ENCODE measurements at places on chromosomes 3 and 15. TPM values are rescaled to one million over a fixed set of nuclear protein-coding genes. Genes with fewer than 3 reads are reported as not detected.

Gene SLC38A3
- not detected for total RNA-seq

Gene ASB14
- total RNA-seq: not detected

Gene EOMES
- not detected for total RNA-seq

Gene HESX1
- total RNA-seq: not detected

Gene GABRB3
- 2.2 TPM for total RNA-seq

Gene OR4M2
- not detected for total RNA-seq

Gene PIF1
- 9.7 TPM for total RNA-seq

DNA sequence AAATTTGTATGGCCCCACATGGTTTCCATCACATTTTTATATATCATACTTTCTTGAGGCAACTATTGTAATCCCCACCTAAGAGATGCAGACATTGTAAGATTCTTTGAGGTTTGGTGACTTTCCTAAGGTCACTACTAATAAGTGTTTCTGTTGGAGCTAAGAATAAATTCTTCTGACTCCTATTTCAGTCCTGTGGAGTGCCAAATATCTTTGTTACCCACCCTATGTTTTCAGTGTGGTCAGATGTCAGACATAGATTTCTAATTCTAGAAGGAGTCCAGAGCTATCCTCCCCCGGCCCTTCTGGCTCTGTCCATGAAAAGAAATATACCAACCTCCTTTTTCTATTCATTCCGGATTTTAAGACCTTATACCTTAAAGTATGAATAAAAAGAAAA lies 46.2 kb upstream of the FILIP1L start:
- no peak for DNase-seq

GRCh38 chr3:188695241-188695640 lies 476.5 kb upstream of the TPRG1 start:
- DNase-seq: no peak

DNA sequence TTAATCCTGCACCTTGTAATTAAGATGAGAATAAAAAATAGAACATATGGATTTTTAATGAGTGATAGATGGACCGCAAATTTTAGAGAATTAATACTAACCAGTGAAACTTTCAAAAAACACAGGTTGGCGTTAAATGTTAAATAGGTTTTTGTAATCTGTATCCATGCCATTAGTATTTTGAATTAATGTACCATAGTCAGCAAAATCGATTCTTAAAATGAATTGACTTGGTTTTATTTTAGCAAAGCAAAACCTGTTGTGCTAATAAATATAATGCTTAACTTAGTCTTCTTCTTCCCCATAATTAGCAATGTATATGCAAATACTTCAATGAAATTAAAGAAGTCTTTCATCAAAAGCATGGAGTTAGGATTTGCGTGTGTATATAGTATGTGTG lies 63.1 kb downstream of the EPHA6 start:
- DNase-seq: no peak

DNA sequence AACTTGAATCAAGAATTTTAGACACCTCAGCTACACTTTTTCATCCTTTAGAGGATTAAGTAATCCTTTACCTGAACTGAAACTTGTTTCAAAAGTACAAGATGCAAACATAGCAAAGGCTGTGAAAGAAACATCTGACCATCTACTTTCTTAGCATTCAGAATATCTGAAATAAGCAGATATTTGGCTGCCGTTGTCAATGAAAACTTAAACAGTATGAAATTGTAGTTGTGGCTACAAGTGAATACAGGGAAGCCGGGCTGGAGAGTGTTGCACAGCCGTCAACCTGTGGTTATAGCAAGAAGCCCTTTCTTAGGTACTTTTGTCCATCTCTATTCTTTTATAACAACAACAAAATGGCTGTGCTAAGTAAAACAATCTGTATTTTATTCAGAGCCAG lies 6.9 kb upstream of the CX3CR1 start:
- no peak for DNase-seq

- no peak for DNase-seq
Measured at GRCh38 chr15:22911306-22911705, 68.9 kb downstream of the CYFIP1 start.

- DNase-seq: no peak
Measured at GRCh38 chr3:48413611-48414010, 16.3 kb downstream of the PLXNB1 start.

DNA sequence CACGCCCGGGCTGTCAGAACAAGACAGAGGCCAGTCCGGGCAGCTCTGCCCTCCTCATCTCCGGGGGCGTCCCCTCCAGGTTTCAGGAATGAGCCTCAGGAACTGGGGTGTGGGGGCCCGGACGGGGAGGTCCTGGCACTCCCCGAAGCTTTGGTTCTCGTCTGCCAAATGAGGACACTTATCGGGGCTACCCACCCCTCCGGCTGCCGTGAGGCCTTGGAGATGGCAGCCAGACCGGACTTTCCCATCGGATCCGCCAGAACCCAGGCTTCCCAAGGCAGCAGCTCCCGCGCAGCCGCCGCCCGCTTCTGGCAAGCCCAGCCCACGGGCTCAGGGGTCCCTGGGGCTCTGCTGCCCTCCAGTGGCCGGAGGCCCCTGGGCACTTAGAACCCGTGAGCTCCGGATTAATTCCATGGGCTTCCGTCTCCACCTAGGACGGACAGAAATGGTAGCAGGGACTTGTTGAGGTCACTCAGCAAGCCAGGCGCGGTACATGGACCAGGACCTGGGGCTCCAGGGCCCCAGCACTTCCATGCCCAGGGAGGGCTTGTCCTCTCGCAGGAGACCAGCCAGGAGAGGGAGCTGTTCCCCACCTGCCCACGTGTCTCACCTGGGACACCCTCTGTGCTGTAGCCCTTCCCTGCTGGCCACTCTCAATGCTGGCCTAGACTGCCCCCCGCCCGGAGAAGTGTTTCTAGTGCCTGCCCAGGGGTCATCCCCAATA lies 89.4 kb downstream of the LINGO1 start:
- DNase-seq: peak; percentile 84

DNA sequence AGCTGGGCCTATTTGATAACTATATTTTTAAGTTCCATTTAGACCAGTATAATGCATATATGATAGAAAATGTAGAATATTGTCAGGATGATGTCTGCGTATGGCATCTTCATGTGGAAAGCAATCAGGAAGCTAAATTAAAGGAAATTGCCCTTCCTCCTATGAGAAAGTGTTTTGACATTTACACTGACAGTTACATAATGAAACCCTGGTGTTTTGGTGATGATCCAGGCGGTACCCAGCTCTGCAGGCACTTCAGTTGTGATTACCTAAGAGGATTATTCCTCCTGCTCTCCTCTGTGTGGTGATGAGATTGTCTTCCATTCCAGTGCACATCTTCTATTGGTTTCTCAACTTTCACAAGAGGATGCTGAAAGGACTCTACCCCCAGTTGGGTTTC lies 126.5 kb upstream of the MITF start:
- no peak for DNase-seq

DNA sequence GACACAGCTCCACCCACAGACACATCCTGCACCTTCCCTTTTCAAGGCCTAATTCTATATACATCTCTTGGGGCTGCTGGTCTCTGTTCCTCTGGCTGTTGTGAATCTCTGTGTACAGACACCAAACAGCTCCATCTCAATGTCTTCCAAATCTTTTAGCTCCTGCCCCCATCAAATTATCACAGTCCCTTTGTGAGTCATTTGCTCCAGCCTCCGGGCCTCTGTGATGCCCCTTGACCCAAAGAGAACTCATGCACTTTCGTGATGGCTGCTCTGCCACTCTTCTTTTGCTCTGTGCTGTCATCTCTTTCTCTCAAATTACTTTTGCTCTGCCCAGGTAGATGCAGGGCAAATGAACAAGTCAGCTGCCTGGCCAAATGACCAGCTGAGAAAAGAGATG lies 369.0 kb upstream of the CDIN1 start:
- DNase-seq: no peak

GRCh38 chr15:95918525-95918924 lies 412.0 kb upstream of the NR2F2 start:
- no peak for DNase-seq

DNA sequence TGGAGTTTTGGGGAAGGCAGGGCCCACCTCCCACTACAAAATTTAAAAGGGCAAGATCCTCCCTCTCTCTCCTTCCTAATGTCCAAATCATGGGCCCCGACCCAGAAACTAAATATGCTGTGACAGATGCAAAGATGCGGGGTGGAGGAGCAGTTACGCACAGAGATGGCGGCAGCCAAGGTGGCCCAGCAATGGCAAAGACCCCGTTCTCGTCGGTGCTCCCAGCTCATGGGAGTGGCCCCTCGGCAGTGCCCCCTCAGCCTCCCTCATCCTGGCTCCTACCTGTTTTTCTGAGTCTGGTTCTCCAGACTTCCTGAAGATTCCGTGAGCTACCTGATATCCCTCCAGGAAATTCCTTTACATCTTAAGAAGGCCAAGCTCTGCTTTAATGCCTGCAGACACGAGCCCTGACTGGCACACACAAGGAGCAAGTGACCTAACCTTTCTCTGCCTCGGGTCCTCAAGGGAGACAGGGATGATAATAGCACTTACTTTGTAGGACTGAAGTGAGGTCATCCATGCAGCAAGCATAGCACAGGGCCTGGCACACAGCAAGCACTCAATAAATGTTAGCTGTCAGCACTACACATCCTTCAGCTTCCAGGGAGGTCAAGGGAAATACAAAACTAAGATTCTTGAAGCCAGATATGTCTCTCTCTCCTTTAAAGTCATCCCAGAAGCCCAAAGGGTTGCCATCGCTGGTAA lies 103.5 kb downstream of the LSM3 start:
- no peak for DNase-seq

GRCh38 chr15:68252925-68253534 lies 23.5 kb upstream of the CLN6 start:
- peak; percentile 88 for DNase-seq

DNA sequence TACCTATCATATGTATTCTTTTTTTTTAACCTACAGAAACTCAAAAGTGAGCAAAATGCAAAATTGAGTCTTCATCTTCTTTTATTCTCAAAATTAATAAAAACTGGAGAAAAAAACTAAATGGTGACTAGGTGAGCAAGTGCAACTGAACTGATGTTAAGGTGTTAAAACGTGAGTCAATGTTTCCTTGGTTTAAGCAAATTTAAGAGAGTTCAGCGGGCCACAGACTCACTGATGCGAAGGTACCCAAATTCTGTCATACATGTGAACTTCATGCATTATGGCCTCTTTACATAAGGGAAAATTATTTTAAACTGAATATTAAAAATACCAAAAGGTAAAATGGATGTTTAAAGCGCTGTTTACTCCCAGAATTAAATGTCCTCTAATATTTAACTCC lies 206.6 kb downstream of the FOXP1 start:
- no peak for DNase-seq

GRCh38 chr3:16606398-16606797 lies 1.2 kb upstream of the DAZL start:
- DNase-seq: no peak

GRCh38 chr3:46236294-46237054 lies 5.8 kb upstream of the CCR3 start:
- no peak for DNase-seq

- peak; percentile 3 for DNase-seq
Measured at GRCh38 chr15:63970621-63971426, 75.5 kb downstream of the DAPK2 start.

DNA sequence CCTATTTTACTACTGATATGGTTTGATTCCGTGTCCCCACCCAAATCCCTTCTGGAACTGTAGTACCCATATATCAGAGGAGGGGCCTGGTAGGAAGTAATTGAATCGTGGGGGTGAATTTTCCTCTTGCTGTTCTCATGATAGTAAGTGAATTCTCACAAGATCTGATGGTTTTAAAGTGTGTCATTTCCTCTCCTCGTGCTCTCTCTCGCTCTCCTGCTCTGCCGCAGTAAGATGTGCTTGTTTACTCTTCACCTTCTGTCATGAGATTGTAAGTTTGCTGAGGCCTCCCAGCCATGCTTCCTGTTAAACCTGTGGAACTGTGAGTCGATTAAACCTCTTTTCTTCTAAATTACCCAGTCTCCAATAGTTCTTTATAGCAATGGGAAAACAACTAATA lies 81.2 kb upstream of the ZBTB20 start:
- DNase-seq: no peak

- peak; percentile 85 for DNase-seq
Measured at GRCh38 chr3:161349529-161350312, 21.6 kb downstream of the SPTSSB start.

DNA sequence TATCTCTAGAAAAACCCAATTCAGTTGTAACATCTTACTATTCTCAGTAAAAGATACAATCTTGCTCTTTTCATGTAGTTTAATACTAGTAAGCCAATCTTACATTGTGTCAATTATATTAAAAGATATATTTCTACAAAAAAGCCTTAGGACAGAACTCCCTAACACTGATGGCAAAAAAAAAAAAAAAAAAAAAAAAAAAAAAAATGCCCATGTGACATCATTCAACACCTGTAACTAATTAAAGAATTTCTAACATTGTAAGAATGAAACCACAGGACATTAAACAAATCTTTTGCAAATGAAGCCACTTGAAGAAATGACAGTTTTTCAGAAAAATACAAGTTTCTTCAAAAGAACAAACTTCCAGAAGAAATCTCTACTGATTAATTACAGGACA lies 119.8 kb downstream of the SUCLG2 start:
- DNase-seq: no peak

DNA sequence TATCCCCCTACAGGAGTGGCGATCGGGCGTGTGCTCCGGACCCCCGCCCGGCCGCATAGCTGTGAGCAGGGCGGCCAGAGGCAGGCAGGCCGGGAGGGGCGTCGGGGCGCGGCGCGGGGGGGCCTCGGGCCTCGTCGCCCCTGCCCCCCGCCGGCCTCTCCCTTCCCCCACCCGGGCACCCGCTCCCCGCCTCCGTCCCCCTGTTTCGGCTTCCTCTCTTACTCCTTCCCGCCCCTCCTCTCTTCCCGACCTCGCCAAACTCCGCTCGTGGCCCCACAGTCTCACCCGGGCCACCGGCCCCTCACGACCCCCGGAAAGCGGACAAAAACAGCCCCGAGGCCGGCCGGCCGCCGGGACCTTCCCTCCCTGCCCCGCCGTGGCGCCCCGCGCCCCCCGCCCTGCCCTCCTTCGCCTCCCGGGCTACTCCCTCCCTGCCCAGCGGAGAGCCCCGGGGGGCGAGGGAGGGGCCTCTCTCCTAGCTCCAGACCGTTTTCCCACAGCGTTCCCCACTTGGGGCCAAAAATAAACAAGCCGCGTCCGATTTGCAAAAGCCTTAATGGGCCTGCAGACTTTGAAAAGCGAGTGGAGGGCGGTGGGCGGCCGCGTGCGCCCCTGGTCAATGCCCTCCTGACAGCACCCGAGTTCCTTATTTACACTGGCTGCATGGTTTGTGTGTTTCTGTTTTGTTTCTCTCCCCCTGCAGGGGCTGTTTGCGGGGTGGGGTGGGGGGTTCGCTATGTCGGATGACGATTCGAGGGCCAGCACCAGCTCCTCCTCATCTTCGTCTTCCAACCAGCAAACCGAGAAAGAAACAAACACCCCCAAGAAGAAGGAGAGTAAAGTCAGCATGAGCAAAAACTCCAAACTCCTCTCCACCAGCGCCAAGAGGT lies 1.0 kb downstream of the UBE2E1 start:
- DNase-seq: peak; percentile 25
